NCI-H1417 treated with DMSO at 0.1 percent for 48 hours (cell line): ENCODE measurements at places on chromosomes 12 and 14.

- DNase-seq: no peak
These were observed 33.5 kb downstream of the RBM19 start for GRCh38 chr12:113932381-113933196.

- no peak for DNase-seq
These were observed 1097.1 kb downstream of the FLRT2 start for GRCh38 chr14:86627080-86627479.

GRCh38 chr12:16833376-16834015 lies 227.5 kb upstream of the LMO3 start:
- no peak for DNase-seq

- no peak for DNase-seq
These were observed 11.5 kb downstream of the DHRS2 start for GRCh38 chr14:23647619-23648018.

GRCh38 chr14:75450381-75451276 lies 22.8 kb downstream of the JDP2 start:
- no peak for DNase-seq

DNA sequence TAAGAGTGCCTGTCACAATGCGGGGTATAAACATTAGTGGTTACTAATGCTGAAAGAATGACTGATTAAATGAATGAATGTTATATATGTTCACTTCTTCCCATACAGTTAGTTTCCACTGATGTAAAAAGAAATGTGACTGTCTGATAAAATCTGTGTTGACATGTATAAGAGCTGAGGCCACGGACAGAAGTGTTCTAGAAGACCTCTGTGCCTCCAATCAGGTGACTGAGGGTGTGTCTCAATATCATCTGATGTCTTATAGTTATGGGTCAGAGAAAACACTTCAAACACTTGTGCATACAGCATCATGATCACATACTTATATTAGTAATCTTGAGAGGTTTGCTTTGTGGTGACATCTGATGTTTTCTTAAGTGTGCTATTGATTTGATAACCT lies 183.4 kb downstream of the TTC7B start:
- no peak for DNase-seq

- DNase-seq: no peak
These were observed 10.1 kb downstream of the NOC4L start for GRCh38 chr12:132154341-132154761.

DNA sequence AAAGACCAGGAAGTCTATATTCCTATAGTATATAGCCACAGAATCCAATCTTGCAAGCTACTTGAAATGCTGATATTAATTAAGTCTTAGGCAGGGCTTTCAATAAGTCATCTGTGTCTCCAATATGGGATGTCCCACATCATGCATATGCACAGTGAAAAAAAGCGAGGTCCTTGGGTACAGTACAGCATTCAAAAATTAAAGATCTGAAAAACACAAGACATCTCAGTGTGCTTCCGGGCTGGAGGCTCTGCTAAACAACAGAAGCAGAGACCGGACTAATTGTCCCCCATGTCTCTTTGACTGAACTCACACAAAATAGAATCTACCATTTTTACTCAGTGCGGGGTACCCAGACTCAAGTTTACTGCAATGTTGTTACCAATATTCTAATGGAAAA lies 156.0 kb downstream of the DAD1 start:
- no peak for DNase-seq

DNA sequence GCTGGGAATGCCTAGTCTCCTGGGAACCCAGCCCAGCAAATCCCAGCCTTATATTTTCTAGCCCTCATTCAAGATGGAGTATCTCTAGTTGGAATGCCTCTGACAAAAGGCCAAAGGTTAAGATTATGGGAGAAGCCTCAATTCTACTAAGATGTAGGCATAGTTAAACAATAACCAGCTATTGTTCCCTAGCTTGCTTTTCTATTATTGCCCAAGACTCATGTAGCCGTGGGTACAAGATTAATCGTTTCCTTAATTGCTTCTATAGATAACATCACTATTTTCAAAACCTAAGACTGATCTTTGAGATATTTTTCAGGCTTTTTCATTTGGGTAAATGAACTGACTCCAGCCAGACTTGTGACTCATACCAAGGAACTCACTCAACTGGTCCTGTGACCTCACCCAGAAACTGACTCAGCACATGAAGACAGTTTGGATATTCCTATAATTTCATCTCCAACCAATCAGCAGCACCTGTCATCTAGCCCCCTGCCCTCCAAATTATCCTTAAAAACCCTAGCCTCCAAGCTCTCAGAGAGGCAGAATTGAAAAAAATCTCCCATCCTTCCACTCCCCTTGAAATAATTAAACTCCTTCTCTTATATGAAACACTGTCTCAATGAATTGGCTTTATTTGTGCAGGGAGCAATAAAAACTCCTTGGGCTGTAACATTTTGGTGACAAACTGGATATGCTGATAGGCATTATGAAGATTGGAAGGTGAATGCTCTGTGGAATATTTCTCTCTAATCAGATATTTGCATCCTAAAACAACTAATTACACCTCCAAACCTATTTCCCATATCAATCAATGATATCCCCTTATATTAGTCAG lies 589.0 kb downstream of the C12orf50 start:
- DNase-seq: no peak

DNA sequence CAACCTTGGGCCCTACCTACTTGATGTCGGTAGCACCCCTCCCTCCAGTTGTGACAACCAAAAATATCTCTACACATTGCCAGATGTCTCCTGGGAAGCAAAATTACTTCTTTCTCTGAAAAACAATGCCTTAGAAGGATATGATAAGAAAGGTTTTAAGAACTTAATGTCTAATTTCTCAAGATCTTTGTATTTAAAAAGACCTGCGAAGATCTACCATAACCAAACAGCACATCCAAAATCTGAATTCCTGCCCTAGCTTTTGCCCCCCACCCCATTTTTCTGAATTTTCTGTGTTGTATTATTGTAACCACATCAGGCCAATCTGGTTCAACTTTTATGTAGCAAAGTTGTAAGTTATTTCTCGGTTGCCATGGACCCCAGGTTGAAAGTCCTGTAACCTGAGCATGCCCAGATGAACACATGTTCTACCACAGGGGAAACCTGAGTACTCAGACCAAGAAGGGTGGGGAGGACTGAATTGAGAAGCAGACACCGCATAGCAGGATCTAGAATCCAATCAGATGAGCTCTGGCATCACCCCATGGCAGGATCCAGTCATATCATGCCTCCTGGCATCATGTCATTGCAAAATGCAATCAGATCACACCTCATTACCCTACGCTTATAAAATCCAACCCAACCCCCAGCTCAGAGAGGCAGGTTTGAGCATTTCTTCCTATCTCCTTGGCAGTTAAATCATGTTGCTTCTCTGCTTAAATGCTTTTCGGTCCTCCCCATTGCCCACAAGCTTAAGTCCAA lies 8.7 kb downstream of the TMEM253 start:
- DNase-seq: no peak

GRCh38 chr14:73741876-73742519 lies 27.8 kb upstream of the PNMA1 start:
- no peak for DNase-seq

GRCh38 chr12:89960607-89961394 lies 252.2 kb upstream of the ATP2B1 start:
- no peak for DNase-seq

- DNase-seq: no peak
These were observed 45.5 kb upstream of the FAR2 start for GRCh38 chr12:29103539-29103974.
